ENCODE measurements at places on chromosomes 7 and 10.

GRCh38 chr7:124773339-124773738 lies 7.7 kb upstream of the GPR37 start:
- DNase-seq, result no peak

GRCh38 chr7:128056901-128057300 lies 25.7 kb upstream of the LRRC4 start:
- DNase-seq, result no peak

DNA sequence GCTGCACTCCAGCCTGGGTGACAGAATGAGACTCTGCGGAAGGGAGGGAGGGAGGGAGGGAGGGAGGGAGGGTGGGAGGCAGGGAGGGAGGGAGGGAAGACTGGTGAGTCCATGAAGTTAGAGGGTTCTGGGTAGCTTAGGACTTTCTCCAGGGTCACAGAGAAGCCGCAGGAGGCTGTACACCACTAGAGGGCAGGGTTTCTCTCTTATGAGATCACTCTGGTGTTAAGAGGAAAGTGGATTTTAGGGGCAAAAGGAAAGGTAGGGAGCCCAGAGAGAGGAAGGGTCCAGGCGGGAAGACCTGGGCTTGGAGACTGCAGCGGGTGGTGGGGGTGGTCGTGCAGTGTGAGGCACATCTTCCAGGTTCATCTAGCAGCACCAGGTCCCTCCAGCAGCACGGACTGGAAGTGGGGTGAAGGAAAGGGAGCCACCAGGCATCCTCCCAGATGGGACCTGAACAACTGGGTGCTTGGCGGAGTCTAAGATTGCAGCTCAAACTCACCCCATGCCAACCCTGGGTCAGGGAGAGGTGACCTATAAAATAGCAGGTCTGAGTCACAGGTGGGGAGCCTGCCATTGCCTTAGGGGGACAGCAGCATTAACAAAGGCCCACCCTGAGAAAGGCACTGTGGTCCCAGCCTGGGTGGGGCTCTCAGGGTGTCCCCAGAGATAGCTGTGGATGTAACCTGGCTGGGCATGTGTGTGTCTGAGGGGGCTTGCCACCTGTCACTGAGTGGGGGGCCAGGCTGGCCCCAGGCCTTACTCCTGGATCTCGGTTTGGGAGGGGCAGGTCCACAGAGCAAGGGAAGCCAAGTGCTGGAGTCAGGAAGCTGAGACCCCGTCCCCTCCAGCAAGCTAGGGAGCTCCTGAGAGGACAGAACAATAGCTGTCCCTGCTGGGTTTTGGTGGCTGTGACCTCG lies 48.5 kb upstream of the SLC29A3 start:
- DNase-seq, result peak; percentile 81

GRCh38 chr10:44042075-44042770 lies 342.7 kb downstream of the CXCL12 start:
- DNase-seq, result no peak

- DNase-seq, result no peak
These were observed 16.8 kb upstream of the FOXI2 start for GRCh38 chr10:127720142-127720541.

- no peak for DNase-seq
These were observed 1.7 kb downstream of the ZNF777 start for GRCh38 chr7:149459201-149459539.
